ENCODE measurements at places on chromosomes 1 and 21.

DNA sequence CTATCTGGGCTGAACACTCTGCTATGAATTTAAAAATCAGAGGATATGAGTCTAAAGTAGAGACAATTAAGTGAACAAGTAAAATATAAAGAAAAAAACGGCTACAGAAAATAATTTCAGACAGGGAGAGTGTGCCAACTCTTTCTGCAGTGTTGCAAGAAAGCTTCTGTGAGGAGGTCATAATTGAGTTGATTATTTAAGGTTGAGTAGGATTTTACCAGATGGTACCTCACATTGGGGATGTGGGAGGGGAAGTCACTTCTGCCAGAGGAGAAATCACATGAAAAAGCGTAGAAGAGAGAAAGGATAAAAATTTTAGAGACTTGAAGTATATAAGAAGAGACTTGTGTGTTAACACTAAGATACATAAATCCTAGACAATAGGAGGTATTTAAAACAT lies 238.0 kb upstream of the NCAM2 start:
- no peak for DNase-seq

- DNase-seq = no peak
Measured at GRCh38 chr1:224333309-224333926, 3.4 kb upstream of the NVL start.

DNA sequence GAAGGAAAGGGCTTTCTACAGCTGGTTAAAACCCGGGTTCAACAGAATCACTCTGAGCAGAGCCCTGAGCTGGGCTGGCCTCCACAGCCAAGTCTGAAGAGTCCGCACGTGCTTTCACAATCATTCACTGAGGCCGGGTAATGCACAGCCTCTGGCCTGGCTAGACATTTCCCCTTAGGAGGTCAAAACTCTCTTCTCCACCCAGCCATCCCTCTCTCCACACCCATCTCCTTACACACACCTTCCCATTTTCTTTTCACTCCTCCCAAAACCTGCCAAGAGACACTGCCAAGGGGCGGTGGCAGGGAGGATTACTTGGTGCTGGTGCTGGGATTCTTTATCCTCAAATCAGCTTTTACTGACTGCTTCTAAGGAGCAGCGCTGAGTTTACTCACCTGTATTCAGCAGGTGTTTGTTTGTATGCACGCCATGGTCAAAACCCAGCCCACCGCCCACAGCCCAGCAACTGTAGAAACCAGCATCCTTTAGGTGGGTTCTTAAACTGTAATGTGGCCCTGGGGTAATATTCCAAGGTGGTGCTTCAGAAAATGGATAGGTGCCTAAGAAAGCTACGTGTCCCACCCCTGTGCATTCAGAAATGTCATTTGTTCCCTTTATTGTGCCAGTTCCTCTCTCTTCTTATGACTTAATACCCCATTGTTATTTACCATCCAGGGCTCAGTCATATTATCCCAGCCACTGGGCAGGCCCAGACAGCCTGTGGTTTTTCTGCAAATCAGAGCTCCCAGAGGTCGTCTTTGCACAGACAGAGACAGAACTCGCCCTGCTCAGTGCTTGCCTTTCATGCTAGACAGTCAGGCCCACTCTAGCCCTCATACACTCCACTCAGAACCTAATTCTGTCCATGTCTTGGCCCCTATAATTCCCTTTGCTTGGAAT lies 80.2 kb downstream of the ADSS2 start:
- no peak for DNase-seq

DNA sequence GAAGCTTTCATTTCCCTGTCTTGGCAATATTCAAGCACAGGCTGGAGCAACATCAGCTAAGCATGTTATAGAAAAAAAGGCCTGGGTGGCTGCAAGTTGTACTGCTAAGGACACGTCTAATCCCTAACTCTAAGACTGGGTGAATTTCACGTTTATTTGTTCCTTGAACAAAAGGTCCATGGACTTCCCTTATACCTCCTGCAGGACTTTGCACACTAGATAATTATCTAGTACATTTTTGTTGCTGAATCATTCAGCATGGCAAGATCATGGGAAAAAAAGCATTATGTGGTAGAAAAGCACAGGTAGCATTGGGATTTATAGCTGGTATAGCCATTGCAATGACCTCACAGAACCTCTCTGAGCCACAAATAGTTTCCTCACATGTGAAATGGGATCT lies 130.7 kb upstream of the DMRTA2 start:
- DNase-seq = no peak

GRCh38 chr1:27588256-27589232 lies 15.4 kb downstream of the AHDC1 start:
- DNase-seq = no peak

DNA sequence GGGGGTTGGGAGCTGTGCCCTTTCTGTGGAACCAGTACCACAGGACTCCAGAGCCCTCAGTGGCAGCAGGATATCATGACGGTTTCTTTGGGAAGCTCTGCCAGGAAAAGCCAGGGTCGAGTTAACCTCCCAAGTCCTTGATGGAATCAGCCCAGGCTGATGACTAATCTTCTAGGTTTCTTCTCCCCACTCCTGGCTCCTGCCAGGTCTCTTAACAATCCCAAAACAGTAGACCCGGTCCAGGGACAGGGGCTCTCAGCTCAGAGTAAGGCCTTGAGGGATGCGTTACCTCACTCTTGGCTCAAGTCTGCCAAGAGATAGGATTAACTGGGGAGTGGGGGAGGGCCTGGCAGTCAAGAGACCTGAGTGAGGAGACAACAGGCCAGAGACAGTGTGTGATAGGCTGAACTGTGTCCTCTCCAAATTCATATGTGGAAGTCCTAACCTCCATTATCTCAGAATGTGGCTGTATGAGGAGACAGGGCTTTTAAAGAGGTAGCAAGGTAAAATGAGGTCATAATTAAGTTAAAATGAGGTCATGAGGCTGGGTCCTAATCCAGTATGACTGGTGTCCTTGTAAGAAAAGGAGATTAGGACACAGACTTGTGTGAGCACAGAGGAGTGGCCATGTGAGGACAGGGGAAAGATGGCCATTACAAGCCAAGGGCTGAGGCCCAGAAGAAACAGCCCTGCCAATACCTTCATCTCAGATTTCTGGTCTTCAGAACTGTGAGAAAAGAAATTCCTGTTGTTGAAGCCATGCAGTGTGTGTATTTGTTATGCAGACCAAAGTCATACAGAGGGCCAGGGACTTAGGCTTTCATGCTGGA lies 95.0 kb downstream of the BEND5 start:
- DNase-seq = no peak

DNA sequence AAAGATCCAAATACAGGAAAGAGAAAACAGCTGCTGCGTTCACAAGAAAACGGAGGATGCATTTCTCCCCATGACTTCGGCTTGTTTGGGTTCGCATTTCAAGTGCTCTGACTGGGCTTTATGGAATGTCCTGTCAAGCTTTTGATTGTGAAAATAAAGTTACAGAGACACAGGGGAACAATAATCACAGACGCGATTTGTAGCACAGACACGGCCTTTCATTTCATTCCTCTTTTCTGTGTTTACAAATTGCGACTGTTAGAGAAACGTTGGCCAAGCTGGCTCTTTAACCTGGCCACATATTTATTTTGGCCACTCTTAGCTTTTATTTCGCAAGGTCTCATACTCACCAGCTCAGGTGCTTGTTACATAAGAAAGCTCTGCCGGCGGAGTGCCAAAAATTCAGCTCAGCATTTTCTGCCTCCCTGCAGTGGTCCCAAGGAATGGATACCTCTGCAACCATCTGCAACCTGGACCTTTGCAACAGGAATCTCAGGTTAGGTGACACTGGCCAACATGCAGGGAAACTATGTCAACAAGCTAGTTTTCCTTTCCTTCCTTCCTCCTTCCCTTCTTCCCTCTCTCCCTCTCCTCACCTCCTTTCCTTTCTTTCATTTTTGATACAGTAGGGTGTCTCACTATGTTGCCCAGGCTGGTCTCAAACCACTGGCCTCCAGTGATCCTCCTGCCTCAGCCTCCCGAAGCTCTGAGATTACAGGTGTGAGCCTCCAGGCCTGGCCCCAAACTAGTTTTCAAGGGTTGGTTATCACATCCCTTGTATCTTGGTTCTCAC lies 58.2 kb upstream of the SLC45A1 start:
- no peak for DNase-seq

- no peak for DNase-seq
Measured at GRCh38 chr1:7868070-7868780, 15.4 kb upstream of the UTS2 start.

- no peak for DNase-seq
Measured at GRCh38 chr1:17669305-17669704, 85.8 kb upstream of the ACTL8 start.

DNA sequence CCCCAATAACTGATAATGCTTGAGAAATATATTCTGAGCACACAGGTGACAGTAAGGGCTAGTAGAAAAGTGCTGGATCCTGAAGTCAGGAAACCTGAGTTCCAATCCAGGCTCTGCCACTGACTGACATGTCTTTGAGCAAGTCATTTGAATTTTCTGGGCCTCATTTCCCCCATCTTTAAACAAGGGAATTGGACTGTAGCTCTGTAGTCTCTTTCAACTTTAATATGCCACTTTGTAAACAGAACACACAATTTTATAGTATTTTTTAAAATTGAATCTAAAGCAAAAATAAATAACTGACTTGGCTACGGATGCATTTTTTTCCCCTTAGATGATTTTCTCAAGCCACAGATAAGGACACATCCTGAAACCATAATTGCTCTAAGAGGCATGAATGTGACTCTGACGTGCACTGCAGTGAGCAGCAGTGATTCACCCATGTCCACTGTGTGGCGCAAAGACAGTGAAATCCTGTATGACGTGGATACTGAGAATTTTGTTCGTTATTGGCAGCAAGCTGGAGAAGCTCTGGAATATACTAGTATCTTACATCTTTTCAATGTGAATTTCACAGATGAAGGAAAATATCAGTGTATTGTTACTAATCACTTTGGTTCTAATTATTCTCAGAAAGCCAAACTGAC lies 37.0 kb downstream of the LRIG2 start:
- DNase-seq = no peak

DNA sequence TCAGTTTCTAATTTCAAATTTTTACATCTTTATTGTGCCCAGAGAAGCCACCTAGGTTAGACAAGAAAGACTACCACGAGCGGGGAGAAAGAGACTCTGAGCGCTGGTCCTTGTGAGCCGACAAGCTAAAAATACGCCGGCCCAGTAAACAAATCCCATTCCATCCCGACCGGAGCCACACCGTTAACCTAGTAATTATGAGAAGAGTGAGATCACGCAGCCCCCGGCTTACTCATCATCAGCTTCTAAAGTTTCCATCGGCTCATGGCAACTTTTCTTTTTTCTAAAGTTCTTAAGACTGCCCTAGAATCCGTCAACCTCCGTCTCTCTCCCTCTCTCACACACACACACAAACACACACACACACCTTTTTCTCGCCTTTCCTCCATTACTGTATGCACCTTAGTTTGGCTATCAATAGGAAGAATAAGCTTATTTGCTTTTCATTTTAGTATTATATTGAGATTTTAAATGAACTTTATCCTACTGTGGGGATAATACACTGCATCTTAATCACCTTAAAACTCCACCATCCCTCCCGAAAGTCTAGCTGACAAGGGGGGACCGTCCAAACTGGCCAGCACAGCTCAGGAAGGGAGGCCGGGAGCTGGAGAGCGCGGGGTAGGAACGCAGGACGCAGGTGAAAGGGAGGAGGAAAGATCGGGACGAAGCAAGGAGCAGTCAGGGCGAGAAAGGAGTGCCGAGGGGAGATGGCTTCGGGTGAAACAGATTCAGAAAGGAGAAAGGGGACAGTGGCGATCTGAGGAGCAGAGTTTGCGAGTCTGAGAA lies 728 bp downstream of the OTUD7B start:
- DNase-seq = no peak

DNA sequence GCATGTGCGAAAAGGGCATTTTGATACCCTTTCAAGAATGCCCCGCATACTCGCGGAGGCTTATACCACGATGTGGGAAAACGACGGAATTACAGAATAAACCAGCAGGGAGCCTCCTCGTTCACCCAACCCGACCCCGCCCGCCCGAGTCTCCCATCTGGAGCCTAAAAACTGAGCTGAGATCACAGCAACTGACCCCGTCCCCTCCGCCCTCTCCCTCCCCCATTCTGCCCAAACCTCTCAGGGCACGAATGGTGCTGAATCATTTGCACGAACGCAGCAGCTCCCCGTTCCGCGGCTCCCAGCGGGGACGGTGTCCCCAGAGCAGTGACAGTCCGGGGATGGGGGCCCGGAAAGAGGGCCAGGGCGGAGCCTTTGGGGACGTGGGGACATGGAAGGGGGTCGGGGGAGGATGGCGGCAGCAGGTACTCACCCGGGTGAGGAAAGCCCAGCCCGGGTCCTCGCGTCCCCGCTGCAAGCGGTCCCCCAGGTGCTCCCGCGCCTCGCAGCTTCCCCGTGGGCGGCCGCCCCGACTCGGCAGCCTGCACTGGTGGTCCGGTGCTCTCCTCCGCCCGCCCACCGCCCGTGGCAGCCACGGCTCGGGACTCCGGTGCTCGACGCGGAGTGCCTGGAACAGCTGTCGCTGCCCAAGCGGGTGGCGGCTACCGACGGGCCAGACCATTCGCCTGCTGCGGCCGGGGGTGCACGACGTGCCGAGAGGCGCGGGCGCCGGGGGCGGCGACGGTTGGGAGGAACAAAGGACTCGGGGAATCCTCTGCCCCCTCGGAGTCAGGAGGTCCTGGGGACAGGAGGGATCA lies at the start of gene TTLL7:
TTLL7 (minus strand) TSS at position 635 of the 818 bp plus-strand sequence. CDS start 46,921 bp downstream, outside the sequence.
- peak; percentile 10 for DNase-seq

GRCh38 chr1:21936366-21937031 lies 611 bp downstream of the HSPG2 start:
- no peak for DNase-seq

GRCh38 chr1:94953746-94954145 lies 26.8 kb upstream of the CNN3 start:
- no peak for DNase-seq

- DNase-seq = no peak
Measured at GRCh38 chr1:1921459-1921862, 2.4 kb upstream of the TMEM52 start.

GRCh38 chr1:160007577-160008200 lies 24.1 kb downstream of the PIGM start:
- no peak for DNase-seq

DNA sequence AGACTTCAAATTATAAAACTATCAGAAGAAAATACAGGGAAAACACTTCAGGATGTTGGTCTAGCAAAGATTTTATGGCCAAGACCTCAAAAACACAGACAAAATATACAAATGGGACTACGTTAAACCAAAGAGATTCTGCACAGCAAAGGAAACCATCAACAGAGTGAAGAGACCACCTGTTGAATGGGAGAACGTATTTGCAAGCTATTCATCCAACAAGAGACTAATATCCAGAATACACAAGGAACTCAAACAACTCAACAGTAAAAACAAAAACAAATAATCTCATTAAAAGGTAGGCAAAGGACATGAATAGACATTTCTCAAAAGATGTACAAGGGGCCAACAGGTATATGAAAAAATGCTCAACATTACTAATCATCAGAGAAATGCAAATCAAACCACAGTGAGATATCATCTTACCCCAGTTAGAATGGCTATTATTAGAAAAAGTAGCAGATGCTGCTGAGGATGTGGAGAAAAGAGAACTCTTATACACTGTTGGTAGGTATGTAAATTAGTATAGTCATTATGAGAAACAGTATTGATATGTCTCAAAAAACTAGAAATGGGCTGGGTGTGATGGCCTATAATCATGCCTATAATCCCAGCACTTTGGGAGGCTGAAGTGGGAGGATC lies 112.6 kb downstream of the LRIG2 start:
- DNase-seq = no peak

GRCh38 chr1:34884961-34885360 lies 25.4 kb upstream of the SMIM12 start:
- no peak for DNase-seq

Data from stimulated activated CD8-positive, alpha-beta memory T cell treated with anti-CD3 and anti-CD28 coated beads, Interleukin-15, amount 100 ng/mL, for 4 hours (primary cell).